ENCODE measurements at places on chromosomes 1 and 21.

DNA sequence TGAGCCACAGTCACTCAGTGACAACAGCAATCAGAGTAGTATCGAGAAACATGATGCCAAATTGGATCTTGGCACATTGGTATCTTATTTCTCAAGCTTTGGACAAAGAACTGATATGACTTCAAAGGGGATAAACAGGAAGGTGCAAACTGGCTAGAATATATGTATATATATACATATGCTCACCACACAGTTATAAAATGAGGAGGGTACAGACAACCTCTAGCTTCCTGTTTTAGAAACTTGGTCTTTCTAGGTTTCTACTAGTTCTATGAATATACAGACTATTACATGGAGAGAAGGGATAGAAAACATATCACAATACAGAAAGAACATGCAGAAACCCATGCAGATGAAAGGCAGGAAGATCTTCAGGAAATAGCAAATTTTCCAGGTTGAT, 292.1 kb upstream of the SNX7 start:
- no peak for DNase-seq

GRCh38 chr21:42892582-42892930, 553 bp upstream of the NDUFV3 start:
- DNase-seq: peak; percentile 1

- DNase-seq: no peak
Measured at GRCh38 chr1:156226116-156226538, 13.3 kb downstream of the PMF1 start.

DNA sequence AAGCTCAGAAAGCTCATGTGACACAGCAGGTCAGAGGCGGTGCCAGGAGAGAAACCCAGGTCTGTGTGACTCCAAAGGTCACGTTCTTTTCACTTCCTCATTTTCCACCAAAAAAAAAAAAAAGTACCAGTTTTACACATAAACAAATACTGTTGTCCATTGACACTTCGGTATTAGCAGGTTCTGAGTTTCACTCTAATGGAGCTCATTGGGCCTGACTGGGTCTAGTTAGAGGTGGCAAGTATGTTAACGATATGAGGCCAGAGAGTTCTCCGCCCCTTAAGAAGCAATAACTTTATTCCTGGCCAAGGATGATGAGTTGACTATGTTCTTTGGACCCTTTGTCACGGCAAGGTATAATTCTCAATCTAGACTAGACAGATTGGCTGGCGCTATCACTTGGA, 30.0 kb upstream of the SDE2 start:
- no peak for DNase-seq

DNA sequence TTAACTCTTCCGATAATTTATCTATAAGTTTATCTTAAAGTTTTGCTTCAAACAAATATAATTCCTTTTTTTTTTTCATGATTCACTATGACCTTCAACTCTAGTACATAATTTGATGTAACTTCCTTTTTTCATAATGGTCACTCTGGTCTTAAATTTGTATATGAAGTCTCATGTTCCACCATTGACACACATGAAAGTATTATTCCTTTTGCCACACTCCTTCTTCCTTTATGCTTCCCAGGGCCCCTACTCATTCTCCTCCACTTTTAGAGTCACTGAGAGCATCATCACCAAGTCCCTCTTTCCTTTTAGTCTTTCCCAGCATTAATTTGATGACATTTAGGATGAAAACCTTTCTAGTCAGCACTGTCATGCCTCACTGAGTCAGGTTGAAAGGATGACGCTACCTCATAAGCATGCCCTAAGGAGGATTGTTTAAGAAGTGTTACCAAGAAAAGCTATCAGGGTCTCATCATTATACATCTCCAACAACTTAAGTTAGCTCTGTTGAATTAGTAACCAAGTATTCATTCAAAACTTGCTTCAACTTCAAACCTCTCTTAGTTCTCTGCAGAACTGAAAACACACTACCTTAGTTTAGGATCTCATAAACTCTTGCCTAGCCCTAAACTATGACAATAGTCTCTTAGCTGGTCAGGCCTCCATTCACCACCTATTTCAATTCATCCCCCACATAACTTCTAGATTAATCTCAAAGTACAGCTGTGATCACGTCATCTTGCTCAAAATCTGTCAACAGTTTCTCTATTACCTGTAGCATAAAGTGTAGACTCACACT, 14.5 kb downstream of the AUNIP start:
- DNase-seq: no peak

GRCh38 chr21:45418301-45419071, 13.5 kb downstream of the COL18A1 start:
- no peak for DNase-seq

Measured in CD4-positive, alpha-beta T cell treated with Interleukin-15 for 4 hours (primary cell).